ENCODE measurements at places on chromosomes 4 and X. TPM values are rescaled to one million over a fixed set of nuclear protein-coding genes. Genes with fewer than 3 reads are reported as not detected.

The ARHGAP24 gene
- 0.50 TPM for total RNA-seq

The NPNT gene
- 35.4 TPM for total RNA-seq

GRCh38 chr4:162634390-162634789 lies 470.6 kb upstream of the FSTL5 start:
- no peak for DNase-seq

DNA sequence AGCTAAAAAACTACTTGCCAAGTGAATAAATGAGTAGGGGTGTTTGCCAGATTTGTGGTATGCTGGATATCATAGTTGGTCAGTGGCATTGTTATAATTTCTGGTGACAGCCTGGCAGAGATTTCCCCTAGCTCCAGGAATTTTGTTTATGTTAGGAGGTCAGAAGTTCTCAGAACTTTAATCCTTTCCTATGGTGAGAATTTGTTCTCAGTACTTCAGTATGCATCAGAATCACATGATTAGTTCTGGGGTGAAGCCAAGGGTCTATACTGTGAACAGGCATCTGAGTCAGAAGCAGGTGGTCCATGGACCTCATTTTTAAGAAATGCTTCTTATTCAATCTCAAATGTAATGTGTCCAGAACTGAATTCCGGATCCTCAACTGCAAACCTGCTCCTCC lies 10.5 kb downstream of the RASSF6 start:
- DNase-seq = no peak

DNA sequence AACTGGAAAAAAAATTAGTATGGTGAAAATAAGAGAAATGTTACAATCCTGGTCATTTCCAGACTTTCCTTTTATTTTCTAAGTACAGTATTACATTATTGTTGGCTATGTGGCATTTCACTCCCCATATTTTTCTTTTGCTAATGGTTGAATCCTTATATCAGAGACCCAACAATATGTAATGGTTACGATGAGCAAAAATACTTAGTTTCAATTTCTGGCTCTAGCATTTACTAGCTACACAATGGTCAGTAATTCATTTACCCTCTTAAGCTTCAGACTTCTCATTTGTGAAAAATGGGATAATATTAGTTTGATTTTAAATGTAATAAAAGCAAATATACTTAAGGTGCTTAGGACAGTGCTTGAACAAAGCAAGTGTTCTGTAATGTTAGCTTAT lies 942.9 kb upstream of the PABPC4L start:
- no peak for DNase-seq

- no peak for DNase-seq
These were observed 389.4 kb downstream of the OPHN1 start for GRCh38 chrX:68043713-68044438.

- DNase-seq = no peak
These were observed 81.5 kb upstream of the BCOR start for GRCh38 chrX:40179283-40179682.

DNA sequence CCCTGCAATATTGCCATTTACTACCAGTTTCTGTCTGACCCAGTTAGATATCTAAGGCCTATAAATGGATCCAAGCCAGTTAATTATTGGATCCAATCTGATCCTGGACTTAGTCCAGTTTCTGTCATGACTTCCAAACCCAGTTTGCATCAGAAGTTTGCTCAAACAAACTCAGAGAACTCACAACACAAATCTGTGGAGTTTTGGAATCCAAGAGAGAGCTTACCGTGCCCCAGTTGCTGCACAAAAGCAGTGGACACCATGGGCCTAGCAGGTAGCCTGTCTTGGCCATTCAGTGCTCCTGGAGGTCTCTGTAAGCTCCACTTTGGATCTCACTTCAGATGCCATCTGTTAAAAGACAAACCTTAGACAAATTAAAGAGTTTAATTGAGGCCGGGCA lies 174.5 kb downstream of the AASDH start:
- no peak for DNase-seq

GRCh38 chr4:8221476-8221875 lies 22.4 kb downstream of the SH3TC1 start:
- no peak for DNase-seq

- no peak for DNase-seq
These were observed at the start of gene ARHGEF6 for GRCh38 chrX:136780763-136781162. TSS of gene ARHGEF6 (minus strand) at chrX:136780932. CDS start at chrX:136780882, 50 bp downstream.

GRCh38 chr4:144699565-144699964 lies 53.6 kb downstream of the HHIP start:
- DNase-seq = no peak
